ENCODE measurements at places on chromosomes 1 and 21.

- DNase-seq = no peak
Measured at GRCh38 chr1:212167098-212167497, 118.1 kb upstream of the PPP2R5A start.

DNA sequence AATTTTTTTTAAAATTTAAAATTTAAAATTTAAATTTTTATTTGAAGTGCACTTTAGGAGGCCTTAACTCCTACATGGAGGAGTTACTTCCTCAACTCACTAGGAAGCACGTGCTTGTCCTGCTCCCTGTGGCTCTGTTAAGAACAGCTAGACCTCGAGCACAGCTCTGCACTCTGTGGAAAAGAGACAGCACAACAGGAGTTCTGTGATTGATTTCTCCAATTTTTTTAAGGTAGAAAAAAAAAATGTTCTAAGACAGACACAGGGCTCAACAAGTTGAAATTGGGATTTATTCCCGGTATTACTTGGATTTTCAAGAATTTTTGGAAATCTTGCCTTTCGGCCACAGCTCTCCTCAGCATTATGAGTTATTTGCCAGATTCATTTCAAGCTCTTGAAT lies 356.6 kb upstream of the LYPLAL1 start:
- no peak for DNase-seq

- DNase-seq = no peak
Measured at GRCh38 chr21:26684889-26685288, 111.8 kb upstream of the CYYR1 start.

DNA sequence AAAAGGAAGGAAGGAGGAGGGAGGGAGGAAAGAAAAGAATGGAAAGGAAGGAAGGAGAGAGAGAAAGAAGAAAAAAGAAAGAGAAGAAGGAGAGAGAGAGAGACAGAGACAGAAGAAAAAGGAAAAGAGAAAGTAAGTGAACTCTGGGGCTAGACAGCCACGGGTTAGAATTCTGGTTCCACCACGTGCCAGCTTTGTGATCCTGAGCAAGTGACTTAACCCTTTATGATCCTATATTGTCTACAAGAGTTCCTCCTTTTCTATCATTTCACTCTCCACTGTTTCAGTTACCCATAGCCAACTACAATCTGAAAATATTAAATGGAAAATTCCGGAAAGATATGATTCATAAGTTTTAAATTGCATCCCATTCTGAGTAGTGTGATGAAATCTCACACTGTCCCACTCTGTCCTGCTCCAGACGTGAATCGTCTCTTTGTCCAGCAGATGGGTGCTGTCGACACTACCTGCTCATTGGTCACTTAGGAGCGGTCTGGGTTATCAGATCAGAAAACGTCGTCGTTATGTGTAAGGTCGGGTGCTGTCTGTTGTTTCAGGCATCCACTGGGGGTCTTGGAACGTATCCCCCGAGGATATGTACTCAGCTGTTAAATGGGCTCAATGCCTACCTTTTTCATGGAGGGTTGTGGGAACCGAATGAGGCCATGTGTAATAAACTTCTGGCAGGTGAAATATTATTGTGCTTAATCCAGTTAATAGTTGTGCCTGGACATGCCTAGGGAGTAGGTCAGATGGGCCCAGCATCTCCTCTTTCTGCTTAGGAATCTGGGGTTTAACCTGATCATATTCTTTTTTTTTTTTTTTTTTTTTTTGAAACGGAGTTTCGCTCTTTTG lies 19.1 kb downstream of the TMEM51 start:
- DNase-seq = no peak

DNA sequence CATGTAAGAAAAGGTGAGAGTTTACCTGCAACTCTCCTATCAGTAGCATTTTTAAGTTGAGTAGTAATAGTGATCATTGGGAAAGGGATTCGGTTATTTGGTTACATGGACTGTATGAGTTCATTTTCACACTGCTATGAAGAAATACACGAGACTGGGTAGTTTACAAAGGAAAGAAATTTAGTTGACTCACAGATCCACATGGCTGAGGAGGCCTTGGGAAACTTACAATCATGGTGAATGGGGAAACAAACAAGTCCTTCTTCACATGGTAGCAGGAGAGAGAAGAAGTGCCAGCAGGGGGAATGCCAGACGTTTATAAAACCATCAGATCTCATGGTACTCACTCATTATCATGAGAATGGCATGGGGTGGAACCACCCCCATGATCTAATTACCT lies 59.3 kb upstream of the FBXO28 start:
- DNase-seq = no peak
